ENCODE measurements at places on chromosomes 4 and X. TPM values are rescaled to one million over a fixed set of nuclear protein-coding genes. Genes with fewer than 3 reads are reported as not detected.

- DNase-seq = no peak
- no peak overlapping the region for H3K27ac ChIP-seq
- H3K27me3 ChIP-seq = no peaks in the 10 kb centered on the region
These were observed 1286.9 kb downstream of the ADGRL3 start for GRCh38 chr4:62487016-62487415.

DNA sequence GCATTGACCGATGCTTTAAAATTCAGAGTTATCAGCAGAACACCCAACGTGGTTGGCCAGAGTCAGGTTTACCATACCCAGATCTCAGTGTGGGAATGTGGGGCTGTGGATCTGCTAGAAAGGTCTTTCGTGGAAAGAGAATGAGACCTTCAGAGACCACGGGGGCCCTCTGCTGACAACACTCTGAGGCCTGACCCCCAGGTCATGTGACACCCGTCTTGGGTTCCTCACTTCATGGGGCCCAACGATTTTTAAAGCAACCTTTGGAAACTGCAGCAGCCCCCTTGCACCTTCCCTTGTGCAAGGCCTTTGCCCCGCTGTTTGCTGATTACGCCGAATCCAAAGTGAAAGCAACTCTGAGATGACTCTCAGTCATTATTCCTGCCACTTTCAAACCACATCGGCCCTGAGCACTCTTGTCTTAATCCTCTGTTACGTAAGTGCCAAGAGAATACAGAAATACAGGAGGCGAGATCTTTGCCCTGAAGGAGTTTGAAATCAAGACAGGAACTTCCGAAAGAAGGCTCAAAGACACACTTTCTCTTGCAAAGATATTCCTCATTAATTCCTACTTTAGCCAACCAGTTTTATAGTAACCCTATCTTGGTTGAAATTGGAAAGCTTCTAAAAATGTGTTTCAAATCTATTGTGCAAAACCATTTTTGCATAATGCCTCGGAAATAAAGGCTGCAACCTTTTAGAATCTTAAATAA is 88.3 kb downstream of the EVC2 start:
- no peak overlapping the region for H3K27ac ChIP-seq
- no peaks in the 10 kb centered on the region for H3K4me1 ChIP-seq
- no peaks in the 10 kb centered on the region for H3K27me3 ChIP-seq
- no peak overlapping the region for H3K4me3 ChIP-seq

Gene ADH1C
- not detected for total RNA-seq

Gene TMSB15B
- 12.4 TPM for total RNA-seq

DNA sequence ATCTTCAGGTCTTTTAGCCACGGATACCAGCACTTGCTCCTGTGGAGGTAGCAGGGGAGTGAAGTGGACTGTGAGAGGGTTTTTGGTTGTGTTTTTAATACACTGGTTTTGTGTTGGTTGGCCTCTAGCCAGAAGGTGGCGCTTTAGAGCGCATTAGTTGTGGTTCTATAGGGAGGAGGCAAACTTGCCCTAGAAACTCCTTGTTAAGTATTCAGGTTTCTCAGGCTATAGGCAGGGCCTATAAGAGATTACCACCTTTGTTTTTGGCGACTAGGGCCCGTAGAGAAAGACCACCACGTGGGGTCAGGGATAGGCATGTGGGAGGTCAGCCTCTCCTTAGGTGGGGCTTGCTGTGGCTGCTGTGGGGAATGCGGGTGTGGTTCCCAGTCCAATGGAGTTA is 221.6 kb upstream of the SPANXN4 start:
- H3K4me3 ChIP-seq = no peak overlapping the region
- no peak overlapping the region for H3K27ac ChIP-seq
- no peaks in the 10 kb centered on the region for H3K36me3 ChIP-seq
- peak; percentile 2 for DNase-seq
- H3K27me3 ChIP-seq = peaks cover 16% of the 10 kb centered on the region

DNA sequence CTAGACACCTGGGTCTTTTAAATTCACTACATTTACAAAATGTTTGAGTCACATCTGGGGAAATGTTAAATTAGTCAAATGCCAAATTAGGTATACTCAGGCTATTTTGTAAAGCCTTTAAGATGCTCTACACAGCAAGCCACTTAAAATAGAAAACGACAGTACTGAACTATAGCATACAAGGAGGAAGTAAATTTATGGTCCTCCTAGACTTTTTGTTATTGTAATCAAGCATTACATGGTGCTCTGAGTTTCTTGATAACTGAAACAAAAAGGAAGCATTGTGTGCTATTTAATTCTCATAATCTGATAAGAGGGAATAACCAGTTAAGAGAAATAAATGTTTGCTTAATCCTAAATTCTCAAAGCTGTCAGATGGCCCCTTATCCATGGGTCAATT is 46.2 kb downstream of the SLC9A7 start:
- peaks cover 5% of the 10 kb centered on the region for H3K36me3 ChIP-seq
- no peak for DNase-seq
- H3K27ac ChIP-seq = peak overlapping the region; percentile 57

DNA sequence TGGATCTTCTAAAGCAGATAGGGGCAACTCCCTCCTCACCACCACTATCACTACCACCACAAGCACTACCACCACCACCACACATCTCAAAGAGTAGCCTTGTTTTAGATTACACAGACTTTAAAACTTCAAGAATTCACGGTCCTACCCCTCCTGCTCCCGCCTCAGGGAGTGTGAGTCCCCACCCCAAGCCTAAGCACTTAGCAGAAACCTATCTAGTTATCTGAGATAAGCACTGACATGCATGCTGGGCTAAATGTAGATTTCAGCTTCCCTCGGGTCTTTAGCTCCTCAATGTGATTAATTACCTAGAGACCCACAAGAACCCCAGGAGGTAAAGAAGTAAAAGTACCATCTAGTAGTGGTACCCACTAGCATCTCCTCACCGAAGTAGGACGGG is 775 bp downstream of the AMOT start:
- H3K4me1 ChIP-seq = peaks cover 18% of the 10 kb centered on the region
- H3K36me3 ChIP-seq = no peaks in the 10 kb centered on the region
- peak overlapping the region; percentile 11 for H3K27ac ChIP-seq

GRCh38 chr4:123553279-123553678 is 156.7 kb downstream of the SPRY1 start:
- no peak overlapping the region for H3K27ac ChIP-seq
- H3K4me1 ChIP-seq = peaks cover 9% of the 10 kb centered on the region
- H3K27me3 ChIP-seq = peaks cover 12% of the 10 kb centered on the region
- H3K4me3 ChIP-seq = no peak overlapping the region
- DNase-seq = no peak

DNA sequence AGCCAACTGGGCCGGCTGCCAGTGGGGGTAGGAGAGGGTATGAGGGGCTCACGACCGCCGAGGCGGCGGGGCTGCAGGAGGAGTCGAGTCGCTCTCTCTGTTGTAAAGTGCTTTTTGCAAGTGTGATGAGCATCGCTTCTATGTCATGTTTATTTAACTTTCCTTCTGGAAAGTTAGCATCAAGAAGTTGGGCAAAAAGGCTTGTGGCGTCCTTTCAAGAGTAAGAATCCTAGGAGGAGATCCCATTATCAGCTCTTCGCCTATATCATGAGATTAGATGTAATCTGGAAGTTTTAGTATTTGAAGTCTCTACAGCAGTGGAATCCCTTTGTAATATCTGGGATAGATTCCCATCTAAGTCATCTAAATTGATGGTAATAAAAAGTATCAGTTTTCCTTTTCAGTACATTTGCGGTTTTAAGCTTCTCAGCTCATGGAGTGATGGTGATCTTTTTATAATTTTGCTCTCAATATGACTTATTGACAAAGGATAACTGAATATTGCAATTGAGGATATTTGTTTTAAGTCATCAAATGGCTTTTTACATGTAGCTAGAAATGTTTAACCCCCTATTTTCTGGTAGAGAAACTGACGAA is 1.7 kb downstream of the GALNT7 start:
- H3K4me3 ChIP-seq = peak overlapping the region; percentile 89
- H3K27me3 ChIP-seq = no peaks in the 10 kb centered on the region
- DNase-seq = no peak
- H3K36me3 ChIP-seq = peaks cover 4% of the 10 kb centered on the region
- H3K4me1 ChIP-seq = peaks cover 59% of the 10 kb centered on the region

Gene RBM47
- total RNA-seq = 12.0 TPM

GRCh38 chrX:40844471-40844870 is 109.1 kb upstream of the MED14 start:
- peaks cover 28% of the 10 kb centered on the region for H3K27me3 ChIP-seq
- H3K27ac ChIP-seq = no peak overlapping the region
- no peak for DNase-seq
- no peak overlapping the region for H3K4me3 ChIP-seq
- no peaks in the 10 kb centered on the region for H3K4me1 ChIP-seq

GRCh38 chr4:179123084-179123483 is 1680.8 kb upstream of the AGA start:
- H3K4me1 ChIP-seq = no peaks in the 10 kb centered on the region
- H3K36me3 ChIP-seq = no peaks in the 10 kb centered on the region
- DNase-seq = no peak
- no peak overlapping the region for H3K4me3 ChIP-seq
- no peaks in the 10 kb centered on the region for H3K27me3 ChIP-seq

Gene TREX2
- total RNA-seq = 2.8 TPM

DNA sequence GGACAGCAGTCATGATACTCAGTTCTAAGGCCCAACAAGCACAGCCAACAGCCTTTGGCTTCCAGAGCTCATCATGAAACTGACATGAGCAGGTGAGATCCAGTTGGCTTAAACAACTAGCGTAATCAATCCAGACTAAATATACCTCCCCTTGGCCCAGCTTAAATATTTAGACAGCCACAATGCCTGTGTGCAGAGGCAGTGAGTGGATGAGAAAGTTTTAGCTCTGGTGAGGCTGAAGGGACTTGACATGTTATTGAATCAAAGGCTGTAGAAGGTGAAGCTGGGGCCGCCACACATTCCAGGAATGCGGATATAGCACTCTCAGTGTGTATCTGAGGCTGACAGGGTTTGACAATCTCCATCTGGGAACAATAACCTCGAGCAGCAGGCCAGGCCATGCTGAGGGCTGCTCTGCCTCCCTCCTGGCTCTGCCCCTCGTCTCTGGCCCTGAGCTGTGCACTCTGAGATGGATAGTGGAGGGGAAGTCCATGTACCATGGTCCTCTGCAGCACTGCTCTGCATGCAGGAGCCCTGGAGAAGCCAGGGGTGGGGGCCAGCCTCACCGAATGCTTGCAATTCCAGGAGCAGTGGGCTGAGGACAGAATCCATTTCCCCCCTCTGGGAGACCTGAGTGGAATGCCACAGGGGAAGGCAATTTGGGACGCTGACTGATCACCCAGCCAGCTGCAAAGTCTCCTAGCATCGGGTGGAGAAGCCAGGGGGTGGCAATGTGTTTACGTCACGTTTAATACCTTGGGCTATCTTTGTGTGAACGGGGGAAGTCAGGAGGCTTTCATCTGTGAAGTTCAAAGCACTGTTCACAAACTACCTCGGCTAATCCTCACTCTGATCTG is 37.3 kb upstream of the RASL11B start:
- no peak overlapping the region for H3K27ac ChIP-seq
- H3K36me3 ChIP-seq = no peaks in the 10 kb centered on the region
- no peaks in the 10 kb centered on the region for H3K27me3 ChIP-seq
- H3K4me3 ChIP-seq = no peak overlapping the region
- H3K4me1 ChIP-seq = peaks cover 41% of the 10 kb centered on the region

DNA sequence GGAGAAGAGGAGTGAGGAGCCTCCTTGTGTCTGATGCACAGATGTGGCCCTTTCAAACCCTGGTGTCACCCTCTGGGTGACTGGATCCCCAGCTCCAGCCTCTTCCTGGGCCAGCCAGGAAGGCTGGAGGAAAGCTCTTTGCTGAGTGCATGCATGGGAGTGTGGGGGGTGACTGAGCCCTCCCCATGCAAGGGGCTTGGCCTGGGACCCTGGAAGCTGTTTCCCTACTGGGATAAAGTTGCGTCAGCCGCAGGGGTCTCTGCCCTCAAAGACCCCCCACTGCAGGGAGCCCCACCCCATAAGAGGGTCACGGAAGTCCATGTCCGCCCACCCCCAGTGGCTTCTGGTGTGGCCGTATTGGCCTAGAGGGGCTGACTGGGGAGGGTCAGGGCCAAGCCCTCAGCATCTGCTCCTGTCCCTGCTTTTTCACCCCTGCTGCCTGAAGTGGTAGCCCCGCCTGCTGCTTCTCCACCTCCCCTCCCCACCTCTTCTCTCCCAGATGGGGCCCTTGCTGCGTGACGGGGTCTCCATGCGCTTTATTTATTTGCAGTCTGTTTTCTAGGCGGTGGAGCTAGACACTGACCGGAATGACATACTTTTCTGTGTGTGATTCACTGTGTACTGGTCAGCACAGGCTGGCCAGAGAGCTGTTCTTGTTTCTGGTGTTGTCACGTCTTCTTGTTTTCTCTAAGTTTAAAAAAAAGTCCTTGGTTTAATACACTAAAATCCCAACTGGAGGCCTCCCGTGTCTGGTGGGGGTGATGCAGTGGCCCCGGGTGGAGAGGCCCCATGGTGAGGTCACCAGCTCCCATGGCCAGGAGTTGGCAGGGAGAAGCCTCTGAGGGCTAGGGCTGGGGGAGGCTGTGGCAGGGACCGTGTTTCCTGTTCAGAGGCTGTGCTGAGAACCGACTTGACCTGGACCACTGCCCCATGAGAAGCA is 3.6 kb downstream of the SMIM10L2A start:
- peaks cover 4% of the 10 kb centered on the region for H3K36me3 ChIP-seq
- peaks cover 38% of the 10 kb centered on the region for H3K27me3 ChIP-seq
- no peak overlapping the region for H3K4me3 ChIP-seq
- DNase-seq = no peak
- H3K4me1 ChIP-seq = no peaks in the 10 kb centered on the region

Gene ZNF185
- 3.8 TPM for total RNA-seq

Gene GPRASP1
- 5.9 TPM for total RNA-seq

DNA sequence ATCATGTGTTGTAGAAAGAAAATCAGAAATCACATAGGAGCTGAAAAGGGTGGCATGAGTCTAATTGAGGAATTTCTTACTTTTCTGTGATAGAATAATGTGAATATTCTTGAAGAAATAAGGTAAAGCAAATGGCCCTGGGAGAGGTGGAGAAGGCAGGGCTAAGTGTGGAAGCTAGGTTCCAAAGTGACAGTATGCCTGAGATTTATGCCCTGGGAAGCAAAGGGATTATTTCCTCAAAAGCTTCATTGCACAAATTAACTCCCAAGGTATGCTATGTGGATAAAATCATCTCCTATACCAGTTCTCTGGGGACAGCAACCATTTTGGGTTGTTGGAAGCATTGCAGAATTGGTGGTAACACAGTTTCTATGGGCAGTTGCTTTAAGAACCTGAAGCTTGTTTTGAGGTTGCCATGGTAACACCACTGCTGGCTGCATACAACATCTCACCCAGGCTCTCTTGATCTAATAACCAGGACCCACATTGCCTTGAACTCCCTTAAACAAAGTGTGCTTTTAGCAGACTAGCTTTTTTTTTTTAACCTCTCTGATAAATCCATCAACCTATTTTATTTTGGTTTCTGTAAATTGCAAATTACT is 21.0 kb downstream of the MAOA start:
- DNase-seq = no peak
- peaks cover 16% of the 10 kb centered on the region for H3K27me3 ChIP-seq
- no peaks in the 10 kb centered on the region for H3K36me3 ChIP-seq
- no peak overlapping the region for H3K27ac ChIP-seq
- no peak overlapping the region for H3K4me3 ChIP-seq

Gene CXCL11
- not detected for total RNA-seq

All from activated T-cell treated with anti-CD3 and anti-CD28 coated beads, Interleukin-2, amount 50 U/mL, for 72 hours (primary cell).